Frontal cortex (tissue), 4 donors: ENCODE measurements at places on chromosomes 11 and 22. TPM values are rescaled to one million over a fixed set of nuclear protein-coding genes. Genes with fewer than 3 reads are reported as not detected.

NOX4 gene
- 11.8 TPM for total RNA-seq

PDGFD gene
- total RNA-seq: 7.3 TPM

PUS3 gene
- total RNA-seq: 14.3 TPM

- no peak for DNase-seq
Measured at GRCh38 chr11:62853279-62853965, 14.0 kb upstream of the WDR74 start.

GRCh38 chr11:18703001-18703763 is 4.6 kb downstream of the TMEM86A start:
- DNase-seq: no peak

DNA sequence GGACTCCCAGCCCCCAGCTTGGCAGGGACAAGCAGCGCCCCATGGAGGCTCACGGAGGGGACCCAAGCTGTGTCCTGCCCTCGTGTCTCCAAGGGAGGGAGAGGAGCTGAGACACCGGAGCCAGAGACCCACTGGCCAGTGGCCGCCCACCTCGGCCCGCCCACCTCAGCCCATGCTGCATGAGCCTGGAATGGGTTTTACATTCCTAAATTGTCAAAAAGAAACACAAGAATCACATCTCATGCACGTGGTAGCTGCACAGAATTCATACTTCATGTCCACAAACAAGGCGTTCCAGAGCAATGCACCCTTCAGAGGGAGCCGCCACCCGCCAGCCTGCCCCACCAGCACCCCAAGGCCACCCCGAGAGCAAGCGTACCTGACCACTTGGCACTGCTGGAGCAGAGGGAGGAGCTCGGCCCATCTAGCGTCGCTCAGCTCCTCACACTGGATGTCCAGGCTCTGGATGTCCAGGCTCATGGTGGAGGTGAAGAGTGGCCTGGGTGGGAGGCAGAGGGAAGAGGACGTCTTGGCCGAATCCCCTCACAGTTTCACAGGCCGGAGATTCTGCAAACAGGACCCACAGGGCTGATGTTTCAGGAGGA is 5.3 kb downstream of the RNH1 start:
- DNase-seq: peak; percentile 17

- no peak for DNase-seq
Measured at GRCh38 chr22:24389680-24390079, 37.7 kb upstream of the ADORA2A start.

DNA sequence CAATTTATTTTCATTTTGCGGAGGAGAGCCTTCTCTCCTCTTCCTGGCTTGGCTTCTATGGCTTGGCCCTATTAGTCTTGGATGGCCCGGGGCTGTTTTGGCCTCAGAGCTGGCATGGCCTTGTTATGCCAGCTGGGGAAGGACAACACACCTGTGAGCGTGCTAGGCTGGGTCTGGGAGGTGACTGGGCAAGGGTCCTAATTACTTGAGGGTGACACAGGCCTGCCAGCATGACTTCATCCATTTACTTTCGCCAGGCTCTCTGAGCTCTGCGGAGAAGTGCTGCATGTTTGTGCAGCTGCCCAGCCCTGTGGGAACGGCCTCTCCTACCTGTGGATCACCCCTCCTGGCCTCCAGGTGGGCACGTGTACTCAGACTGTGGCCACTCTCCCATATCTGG is 153.6 kb downstream of the SNX19 start:
- DNase-seq: no peak

DNA sequence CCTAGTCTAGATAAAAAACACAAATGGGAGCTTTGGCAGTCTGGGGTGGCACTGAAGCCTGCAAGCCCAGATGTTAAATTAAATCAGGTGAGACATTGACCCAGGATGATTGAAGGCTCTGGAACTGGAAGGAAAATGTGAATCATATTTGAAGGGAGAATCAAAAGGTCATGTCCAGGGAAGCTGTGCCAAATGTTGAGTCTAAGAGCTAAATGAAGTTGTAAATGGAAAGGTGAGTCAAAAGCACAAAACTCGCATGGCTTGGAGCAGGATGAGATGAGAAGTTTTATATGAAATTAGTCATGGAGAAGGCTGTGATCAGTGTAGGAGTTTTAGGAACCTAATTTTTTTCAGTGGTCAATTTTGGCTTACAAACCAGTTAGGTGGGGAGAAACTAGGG is 301.1 kb downstream of the BLID start:
- no peak for DNase-seq
